ENCODE measurements at places on chromosomes 4 and X.

DNA sequence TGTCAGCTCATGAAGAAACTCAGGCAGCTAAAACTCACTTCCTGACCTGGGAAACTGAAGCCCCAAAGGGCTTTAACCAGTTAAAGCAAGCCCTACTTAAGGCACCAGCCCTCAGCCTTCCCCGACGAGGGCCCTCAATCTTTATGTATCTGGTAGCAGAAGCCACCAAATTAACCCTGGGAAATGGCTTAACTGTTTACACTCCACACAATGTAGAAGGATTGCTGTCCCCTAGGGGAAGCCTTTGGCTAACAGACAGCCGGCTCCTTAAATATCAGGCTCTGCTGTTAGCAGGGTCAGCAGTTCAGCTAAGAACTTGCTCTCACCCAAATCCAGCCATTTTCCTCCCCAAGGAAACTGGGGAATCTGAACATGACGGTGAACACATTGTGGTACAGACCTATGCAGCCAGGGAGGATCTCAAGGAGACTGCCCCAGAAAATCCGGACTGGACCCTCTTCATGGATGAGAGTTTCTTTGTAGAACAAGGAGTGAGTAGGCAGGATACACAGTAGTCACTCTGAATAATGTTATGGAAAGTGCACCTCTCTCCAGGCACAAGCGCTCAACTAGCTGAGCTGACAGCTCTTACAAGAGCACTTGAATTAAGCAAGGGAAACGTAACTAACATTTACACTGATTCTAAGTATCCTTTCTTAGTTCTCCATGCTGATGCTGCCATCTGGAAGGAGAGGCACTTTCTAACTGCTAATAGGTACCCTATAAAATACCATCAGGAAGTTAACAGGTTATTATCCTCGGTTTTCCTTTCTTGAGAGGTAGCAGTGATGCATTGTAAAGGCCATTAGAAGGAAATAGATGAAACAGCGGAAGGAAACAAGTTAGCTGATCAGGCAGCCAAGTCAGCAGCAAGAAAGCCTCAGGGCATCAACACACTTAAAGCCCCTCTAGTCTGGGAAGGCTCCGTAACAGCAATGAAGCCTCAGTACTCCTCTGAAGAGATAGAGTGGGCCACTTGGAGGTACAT, 9.6 kb upstream of the NAF1 start:
- DNase-seq: no peak

DNA sequence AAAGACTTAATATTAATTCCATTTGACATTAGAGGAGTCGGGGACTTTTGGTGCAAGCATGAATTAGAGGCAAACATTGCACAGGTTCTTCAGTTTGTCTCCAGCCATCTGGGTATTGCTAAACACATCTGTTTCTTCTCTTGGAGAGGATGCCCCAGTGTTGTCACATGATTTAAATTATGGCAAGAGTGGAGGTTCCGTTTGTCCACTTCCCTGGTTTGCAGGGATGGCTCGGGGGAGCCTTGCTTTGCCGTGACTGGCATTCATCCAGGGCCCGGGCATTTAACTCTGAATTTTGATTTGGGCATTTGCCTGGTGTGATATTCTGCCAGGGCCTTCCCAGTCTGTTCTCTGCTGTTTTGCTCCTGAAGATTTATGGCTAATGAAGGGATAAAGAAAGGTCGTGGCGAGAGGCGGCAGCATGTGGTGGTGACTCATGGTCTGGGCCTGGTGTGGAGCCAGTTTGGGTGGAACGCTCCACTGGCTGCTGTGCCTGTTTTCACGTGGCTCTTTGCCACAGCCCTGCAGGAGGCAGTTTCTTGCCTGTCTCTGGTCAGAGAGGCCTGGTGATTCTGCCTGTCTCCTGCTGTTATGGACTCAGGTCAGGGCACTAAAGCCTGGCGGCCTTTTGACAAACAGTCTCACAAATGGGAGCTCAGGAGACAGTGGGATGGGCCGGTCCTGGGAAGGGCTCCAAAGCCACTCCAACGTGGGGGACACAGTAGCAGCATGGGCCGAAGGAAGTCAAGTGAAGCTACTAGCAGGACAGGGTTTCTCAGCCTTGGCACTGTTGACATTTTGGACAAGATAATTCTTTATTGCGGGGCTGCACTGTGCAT, 99.4 kb upstream of the PGRMC2 start:
- DNase-seq: no peak

- no peak for DNase-seq
These were observed 9.8 kb upstream of the ANXA5 start for GRCh38 chr4:121706595-121707021.

GRCh38 chr4:125350470-125351135, 35.8 kb downstream of the FAT4 start:
- DNase-seq: no peak
